Activated T-cell treated with anti-CD3 and anti-CD28 coated beads, Interleukin-2, amount 50 U/mL, for 4 hours (primary cell): ENCODE measurements at places on chromosomes 12 and 14.

DNA sequence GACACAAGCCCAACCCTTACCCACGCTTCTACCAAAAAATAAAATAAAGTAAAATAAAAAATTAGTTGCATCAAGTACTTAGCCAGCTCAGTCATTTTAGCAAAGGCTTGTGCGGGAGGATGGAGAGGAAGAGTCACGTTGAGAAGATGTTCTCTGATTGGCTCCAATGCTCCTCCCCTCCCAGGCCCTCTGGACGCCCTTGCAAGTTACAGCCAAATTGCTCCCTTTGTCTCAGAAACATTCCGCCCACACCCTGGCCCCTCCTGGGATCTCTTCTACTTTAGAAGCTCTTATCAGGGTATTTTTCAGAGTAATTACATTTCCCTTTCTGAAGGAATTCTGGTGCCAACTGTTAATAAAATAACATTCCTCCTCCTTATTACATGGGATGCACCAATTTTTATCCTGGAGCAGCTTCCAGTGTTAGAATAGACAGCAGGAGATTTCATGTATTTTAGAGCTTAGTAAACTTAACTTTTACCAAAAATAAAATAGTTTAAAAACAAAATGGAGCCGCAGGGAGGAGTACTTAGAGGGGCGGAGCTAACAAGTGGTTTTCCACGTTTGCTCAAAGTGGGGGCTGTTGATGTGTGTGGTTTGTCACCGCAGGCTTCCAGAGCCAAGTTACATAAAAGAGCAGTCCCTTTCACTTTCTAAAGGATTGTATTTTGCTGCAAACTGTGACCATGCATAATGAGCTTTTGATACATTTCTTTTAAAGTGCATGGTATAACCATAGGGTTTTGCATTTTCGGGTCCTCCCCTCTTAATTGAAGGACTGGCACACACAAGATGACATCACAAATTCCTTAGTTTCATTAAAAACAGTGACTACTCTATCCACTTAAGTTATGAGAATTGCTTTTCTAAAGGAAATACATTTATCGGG, 71.7 kb upstream of the RAP1B start:
- DNase-seq = peak; percentile 24

- no peak for DNase-seq
Measured at GRCh38 chr12:121892673-121893561, 4.3 kb downstream of the PSMD9 start.

DNA sequence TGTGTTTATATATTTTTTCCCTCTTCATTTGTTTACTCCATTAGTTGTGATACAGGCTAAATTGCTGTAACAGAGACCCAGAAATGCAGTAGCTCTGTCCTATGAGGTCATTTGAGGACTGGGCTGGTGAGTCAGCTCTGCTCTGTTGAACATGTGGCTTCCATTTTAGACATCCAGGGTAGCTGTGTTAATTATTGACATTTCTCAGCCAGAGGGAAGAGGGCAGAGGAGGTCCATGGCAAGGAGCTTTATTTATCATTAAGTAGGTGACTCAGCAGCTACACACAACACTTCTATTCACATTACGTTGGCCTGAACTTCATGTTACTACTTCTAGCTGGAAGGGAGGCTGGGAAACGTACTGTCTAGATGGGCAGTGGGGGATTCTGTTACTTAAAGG, 85.4 kb downstream of the PTCSC3 start:
- no peak for DNase-seq

DNA sequence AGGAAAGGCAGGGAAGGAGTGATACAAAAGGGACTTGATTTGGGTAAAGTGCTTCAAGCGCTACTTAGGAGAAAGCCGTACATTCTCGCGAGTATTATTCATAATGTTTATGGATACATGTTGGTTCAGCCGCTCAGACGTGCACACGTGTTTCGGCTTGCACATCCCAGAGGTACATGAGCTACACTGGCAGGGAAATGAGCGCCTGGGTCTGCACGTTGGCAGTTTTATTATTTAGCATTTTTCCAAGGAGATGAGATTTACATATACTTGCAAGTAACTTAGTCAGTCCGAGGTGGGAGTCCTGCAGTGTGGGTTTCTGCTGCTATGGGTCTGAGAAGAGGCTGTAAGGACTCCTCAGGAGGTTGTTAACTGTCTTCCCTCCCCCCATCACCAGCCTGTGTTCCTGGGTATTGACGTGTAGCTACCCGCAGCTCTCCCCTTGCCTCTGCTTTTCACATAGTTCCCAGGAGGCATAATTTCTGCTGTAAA, 1.5 kb downstream of the PRKCH start:
- DNase-seq = peak; percentile 43

DNA sequence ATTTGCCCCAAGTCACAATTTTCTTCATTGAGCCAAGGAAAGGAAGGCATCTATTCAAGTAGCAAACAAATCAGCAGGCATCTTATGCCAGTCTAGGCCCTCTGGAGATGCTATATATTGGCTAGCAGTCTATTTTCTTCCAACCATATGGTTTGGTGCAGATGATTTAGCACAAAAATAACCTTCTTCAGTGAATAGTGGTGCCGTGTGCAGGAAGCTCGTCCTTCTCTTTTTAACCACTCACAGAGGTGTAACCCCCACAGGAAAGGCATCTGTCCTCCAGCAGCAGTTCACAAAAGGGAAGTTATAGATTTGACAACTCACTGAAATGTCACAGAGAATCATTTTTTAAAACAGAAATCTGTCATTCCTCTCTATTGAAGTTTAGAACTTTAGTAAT, 445.7 kb upstream of the SYT1 start:
- no peak for DNase-seq

GRCh38 chr12:80811957-80812708, 95.4 kb downstream of the MYF5 start:
- no peak for DNase-seq

GRCh38 chr14:64340560-64341196, 46.5 kb upstream of the ESR2 start:
- DNase-seq = no peak

- DNase-seq = no peak
Measured at GRCh38 chr12:23756416-23756815, 193.1 kb downstream of the SOX5 start.

GRCh38 chr14:66624336-66624937, 116.5 kb downstream of the GPHN start:
- DNase-seq = no peak

DNA sequence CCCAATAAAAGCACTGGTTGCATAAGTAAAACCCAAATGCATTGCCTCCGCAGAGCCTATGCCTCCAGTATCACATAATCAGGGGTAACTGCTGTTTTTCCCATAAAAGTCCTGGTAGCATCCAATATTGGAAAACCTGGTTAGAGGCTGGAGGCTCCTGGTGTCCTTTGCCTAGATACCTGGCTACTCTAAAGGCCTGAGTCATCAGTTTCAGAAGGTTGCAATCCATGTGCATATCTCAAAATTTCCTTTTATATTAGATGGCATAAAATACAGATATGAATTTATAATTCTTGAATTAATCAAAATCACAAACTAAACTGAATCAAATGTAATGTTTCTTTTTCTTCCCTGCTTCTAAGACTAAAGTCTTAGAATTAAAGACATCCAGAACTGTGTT, 164.2 kb upstream of the DCN start:
- no peak for DNase-seq

GRCh38 chr12:6780573-6780972, 8.3 kb downstream of the LAG3 start:
- DNase-seq = no peak

GRCh38 chr14:31787377-31787776, 226.2 kb downstream of the NUBPL start:
- DNase-seq = no peak

GRCh38 chr14:56461276-56462275, 118.0 kb upstream of the TMEM260 start:
- DNase-seq = no peak

DNA sequence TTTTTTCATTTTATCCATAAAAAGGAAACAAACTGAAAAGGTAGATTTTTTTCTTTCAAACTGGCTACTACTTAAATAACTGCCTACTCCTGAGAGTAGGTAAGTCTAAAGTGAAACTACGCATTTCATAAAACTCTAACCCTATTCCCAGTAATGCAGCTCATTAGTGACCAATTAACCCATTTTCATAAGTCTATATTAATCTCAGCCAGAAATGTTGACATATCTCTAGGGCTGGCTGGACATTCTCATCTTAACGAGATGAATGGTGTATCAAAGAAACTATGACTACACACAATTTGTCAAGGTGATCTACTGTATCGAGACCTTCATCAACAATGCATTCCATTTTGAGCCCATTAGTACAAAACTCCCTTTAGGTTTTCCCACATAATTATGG, 57.2 kb downstream of the EPS8 start:
- no peak for DNase-seq

DNA sequence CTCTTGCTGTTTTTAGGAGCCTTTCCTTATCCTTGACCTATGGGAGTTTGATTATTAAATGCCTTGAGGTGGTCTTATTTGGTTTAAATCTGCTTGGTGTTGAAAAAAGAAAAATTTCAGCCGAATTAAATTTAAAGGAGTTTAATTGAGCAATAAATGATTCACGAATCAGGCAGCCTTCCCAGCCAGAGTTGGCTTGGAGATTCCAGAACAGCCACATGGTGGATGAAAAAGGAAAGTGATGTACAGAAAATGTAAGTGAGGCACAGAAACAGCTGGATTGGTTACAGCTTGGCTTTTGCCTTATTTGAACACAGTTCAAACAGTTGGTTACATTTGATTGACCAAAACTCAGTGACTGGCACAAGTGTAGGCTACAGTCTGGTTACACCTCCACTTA, 69.7 kb downstream of the WASHC3 start:
- no peak for DNase-seq

GRCh38 chr14:20632831-20633691, 8.4 kb downstream of the OR6S1 start:
- DNase-seq = peak; percentile 51

- no peak for DNase-seq
Measured at GRCh38 chr12:70774055-70774454, 136.8 kb upstream of the PTPRB start.

DNA sequence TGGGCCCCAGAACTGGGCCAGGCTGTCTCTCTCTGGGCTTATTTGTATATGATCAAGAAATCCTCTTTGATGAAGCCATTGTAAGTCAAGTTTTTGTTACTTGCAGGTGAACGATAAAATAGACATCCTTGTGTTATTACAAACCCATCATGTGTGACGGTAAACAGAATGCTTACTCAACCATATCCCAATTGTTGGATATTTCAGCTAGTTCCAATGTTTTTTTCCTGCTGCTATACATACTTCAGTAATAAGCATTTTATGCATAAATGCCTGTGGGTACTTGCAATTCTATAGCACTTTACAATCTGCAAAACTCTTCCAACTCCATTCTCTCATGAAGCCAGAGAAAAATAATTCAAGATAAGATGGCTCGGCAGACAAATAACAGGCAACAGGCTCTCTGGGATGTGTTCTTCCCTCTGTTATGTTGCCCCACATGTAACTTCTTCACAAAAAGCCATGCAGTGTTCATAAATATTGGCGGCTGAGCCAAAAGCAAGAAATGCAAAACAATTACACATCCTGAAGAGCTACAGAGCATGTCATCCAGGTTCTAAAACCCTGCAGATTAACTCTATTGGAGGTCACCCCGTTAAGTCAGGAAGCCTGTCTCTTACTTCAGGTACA, 69.5 kb downstream of the CLMN start:
- no peak for DNase-seq

DNA sequence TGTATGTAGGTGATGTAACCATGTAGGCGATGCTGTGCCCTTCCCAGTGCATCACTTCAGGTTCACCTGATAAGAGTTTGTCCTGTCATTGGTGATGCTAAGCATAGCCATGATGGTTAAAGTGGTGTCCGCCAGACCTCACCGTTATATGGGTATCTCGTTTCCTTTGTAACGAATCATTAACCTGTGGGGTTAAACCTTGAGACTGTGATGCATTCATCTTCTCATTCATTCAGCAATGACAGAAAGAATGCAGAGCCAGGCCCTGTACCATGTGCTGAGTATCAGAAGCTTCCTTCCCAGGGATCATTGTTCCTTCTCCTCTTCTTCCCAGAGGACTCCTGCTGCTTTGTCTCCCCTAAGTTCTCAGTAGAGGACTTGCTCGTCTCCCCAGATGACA, 84.9 kb downstream of the CCDC60 start:
- DNase-seq = no peak

GRCh38 chr14:89258728-89259273, 158.2 kb downstream of the FOXN3 start:
- DNase-seq = no peak

- DNase-seq = no peak
Measured at GRCh38 chr14:99377951-99378350, 102.7 kb downstream of the SETD3 start.

DNA sequence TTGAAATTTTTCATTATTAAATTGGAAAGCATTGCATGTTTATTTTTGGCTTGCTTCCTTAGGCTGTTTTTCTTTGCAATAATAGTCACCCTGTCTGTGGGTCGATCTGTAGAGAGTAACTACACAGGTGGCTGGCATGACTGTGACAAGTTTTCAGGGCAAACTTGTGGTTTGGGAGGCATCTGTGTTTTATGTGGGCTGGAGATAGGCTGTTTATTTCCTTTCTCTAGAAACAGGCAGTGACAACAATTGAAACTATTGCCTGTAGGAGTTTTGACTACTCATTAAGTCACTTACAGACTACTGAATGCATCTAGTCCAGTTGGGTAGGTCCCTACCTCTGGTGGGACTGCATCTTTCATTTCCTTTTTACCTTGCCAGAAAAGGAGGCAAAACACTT, 155.6 kb downstream of the DYRK2 start:
- peak; percentile 27 for DNase-seq

- DNase-seq = no peak
Measured at GRCh38 chr12:95922231-95922630, 20.2 kb downstream of the CCDC38 start.

DNA sequence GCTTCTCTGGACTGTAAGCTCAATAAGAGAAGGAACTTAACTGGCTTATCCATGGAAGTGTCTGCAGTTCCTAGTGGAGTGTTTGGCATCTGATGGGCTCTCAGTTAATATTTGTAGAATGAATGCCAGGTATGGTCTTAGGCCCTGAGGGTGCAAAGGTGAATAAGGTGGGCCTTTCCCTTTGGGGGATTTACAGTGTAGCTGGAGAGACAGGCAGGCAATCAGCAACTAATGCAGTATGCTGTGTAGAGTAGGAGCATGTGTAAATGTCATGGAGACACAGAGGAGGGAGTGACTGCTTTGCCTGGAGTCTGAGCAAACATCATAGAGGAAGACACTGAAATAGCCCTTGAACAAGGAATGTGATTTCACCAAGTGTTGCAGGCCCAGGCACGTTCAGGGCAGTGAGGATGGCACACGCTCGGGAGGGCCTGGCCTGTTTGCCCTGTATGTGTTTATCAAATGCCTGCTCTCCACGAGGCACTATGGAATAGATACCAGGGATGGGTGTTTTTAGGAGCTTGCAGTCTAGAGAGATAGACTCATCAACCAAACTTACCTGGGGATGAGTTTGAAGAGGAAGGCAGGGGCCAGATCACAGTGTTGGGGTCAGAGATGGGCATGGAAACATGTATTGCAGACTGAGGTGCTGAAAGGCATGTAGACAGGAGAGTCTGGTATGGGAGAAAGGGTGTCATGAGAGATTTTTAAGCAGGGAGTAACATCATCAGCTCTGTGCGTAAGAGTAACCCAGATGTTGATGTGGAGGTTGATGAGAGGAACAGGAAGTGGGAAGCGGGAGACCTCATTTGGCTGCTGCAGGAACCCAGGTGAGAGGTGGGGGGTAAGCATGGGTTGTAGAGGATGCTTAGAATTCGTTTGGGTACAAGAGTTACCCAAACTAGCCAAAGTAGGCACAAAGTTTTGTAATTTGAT, 54.1 kb downstream of the PLXNC1 start:
- DNase-seq = no peak

- DNase-seq = no peak
Measured at GRCh38 chr14:63563370-63564026, 20.3 kb upstream of the PPP2R5E start.

- DNase-seq = no peak
Measured at GRCh38 chr12:96063046-96063445, 27.7 kb upstream of the LTA4H start.
